ENCODE measurements at places on chromosomes 3 and 15. TPM values are rescaled to one million over a fixed set of nuclear protein-coding genes. Genes with fewer than 3 reads are reported as not detected.

DNA sequence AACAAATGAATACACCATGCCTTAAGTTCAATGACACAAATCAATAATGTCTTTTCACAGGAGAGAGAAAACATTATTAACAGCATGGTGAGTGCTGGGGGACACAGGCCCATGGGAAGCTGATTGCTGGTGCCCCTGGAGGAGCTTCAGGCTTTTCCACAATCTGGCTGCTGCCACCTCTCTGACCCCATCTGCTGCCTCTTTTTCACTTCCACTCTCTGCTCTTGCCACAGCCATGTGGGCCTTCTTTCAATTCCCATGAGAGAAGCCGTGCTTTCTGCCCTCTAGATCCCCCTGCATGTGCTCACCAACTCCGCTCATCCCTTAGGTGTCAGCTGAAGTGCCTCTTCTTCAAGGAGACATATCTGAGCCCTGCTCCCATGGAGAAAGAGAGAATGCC is 21.0 kb upstream of the CTXND1 start:
- DNase-seq = no peak
- no peak overlapping the region for H3K4me3 ChIP-seq
- H3K36me3 ChIP-seq = no peaks in the 10 kb centered on the region
- H3K4me1 ChIP-seq = no peaks in the 10 kb centered on the region
- H3K27ac ChIP-seq = no peak overlapping the region

GRCh38 chr15:25694823-25695312 is 168.3 kb downstream of the ATP10A start:
- H3K4me3 ChIP-seq = no peak overlapping the region
- no peaks in the 10 kb centered on the region for H3K36me3 ChIP-seq
- no peak overlapping the region for H3K27ac ChIP-seq
- peaks cover 2% of the 10 kb centered on the region for H3K27me3 ChIP-seq
- DNase-seq = no peak
- peaks cover 15% of the 10 kb centered on the region for H3K4me1 ChIP-seq

DNA sequence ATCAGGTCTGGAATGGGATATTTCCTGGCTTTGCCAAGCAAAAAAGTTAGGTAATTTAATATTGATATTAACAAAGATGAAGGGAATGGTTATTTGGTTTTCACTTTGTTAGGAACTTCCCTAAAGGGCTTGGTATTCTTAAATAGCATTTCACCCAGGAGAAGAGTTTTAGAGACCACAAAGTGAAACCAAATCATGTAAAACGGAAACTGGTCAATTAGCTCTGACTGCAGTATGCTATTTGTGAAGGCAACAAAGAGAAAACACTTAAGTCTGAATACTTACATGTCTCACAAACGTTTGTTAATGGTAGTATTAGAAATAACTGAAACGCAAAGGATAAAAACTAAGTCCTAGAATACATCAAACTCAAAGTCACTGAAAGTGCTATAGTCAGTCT is 32.4 kb upstream of the SETMAR start:
- peaks cover 33% of the 10 kb centered on the region for H3K27me3 ChIP-seq
- DNase-seq = no peak
- no peaks in the 10 kb centered on the region for H3K36me3 ChIP-seq
- H3K4me1 ChIP-seq = no peaks in the 10 kb centered on the region

DNA sequence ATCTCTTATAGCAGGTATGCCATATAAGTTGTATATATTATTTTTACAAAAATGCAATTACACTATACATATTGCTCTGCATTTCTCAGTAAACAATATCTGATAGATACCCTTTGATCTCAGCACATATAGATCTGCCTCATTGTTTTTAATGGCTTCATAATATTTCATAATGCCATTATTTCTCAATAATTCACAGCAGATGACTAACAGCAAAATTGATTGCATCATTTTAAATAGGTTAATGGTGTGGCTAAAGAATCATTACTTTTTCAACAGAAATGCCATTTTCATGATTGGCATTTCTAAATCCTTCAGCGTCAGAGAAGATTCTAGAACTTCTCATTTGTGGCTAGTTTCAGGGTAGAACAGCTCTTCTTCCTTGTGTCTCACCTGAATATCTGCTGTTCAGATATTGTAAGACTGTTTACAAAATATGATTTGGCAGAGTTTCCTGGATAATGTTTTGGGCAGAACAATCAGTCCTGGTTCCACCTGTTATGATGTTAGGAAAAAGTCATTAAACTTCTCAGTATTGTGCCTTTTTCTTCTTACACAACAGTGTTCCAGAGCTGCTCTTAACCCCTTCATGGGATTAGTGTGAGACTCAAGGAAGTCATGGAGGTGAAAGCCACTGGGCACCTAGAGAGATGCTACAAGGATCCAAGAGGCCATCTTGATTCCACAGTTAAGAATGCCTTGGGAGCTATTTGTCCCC is 397.6 kb upstream of the THBS1 start:
- DNase-seq = no peak
- no peak overlapping the region for H3K27ac ChIP-seq
- no peak overlapping the region for H3K4me3 ChIP-seq
- no peaks in the 10 kb centered on the region for H3K4me1 ChIP-seq
- no peaks in the 10 kb centered on the region for H3K27me3 ChIP-seq
- no peaks in the 10 kb centered on the region for H3K36me3 ChIP-seq

- no peak overlapping the region for H3K4me3 ChIP-seq
- H3K27me3 ChIP-seq = no peaks in the 10 kb centered on the region
- H3K27ac ChIP-seq = no peak overlapping the region
- H3K4me1 ChIP-seq = no peaks in the 10 kb centered on the region
- H3K36me3 ChIP-seq = no peaks in the 10 kb centered on the region
Measured at GRCh38 chr3:170054204-170054603, 16.4 kb downstream of the GPR160 start.

DNA sequence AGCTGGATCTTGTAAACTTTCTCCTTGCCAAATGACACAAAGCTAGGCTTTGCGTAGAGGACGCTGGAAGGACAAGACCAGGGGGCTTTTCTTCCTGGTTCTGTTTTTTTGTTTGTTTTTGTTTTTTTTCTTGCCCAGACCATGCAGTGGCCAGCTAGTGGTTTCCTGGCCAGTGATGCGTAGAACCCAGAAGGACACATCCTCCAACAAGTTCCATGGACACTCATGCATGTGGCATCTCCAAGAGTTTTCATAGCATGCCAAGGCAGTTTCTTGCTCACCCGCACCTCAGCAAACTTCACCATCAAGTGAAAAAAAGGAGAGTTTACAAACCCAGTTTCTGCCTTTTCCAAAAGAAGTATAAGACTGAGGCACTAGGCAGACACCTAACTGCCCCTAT is 46.1 kb upstream of the TMCO5A start:
- no peak for DNase-seq
- H3K4me3 ChIP-seq = no peak overlapping the region
- H3K36me3 ChIP-seq = no peaks in the 10 kb centered on the region
- H3K27me3 ChIP-seq = no peaks in the 10 kb centered on the region

- DNase-seq = no peak
- H3K4me3 ChIP-seq = no peak overlapping the region
- no peaks in the 10 kb centered on the region for H3K36me3 ChIP-seq
- no peak overlapping the region for H3K27ac ChIP-seq
- H3K4me1 ChIP-seq = no peaks in the 10 kb centered on the region
- no peaks in the 10 kb centered on the region for H3K27me3 ChIP-seq
Measured at GRCh38 chr3:135440746-135441145, 524.8 kb upstream of the PPP2R3A start.

DNA sequence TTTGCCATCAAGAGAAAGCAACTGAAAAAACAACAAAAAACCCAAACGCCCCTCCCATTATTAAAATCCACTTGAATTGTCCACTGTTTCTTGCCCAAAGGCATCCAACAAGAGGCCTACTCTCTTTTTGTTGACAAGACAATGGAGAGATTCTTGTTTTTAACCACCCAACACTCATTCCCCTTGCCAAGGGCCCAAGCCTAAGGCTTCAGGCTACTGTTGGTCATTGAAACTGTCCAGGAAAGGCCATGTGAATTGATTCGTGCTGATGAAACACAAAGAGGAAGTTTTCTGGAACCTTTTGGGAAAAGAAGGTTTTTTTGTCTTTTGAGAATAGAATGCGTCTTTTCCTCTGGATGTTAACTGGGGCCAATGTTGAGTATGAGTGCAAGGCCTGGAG is 157.4 kb upstream of the PFN2 start:
- H3K4me1 ChIP-seq = no peaks in the 10 kb centered on the region
- no peak overlapping the region for H3K4me3 ChIP-seq
- H3K36me3 ChIP-seq = no peaks in the 10 kb centered on the region
- no peaks in the 10 kb centered on the region for H3K27me3 ChIP-seq
- no peak for DNase-seq

- H3K27ac ChIP-seq = no peak overlapping the region
- H3K4me3 ChIP-seq = no peak overlapping the region
- DNase-seq = no peak
- peaks cover 6% of the 10 kb centered on the region for H3K4me1 ChIP-seq
- peaks cover 35% of the 10 kb centered on the region for H3K36me3 ChIP-seq
Measured at GRCh38 chr3:128619146-128619890, 31.3 kb downstream of the RPN1 start.

DNA sequence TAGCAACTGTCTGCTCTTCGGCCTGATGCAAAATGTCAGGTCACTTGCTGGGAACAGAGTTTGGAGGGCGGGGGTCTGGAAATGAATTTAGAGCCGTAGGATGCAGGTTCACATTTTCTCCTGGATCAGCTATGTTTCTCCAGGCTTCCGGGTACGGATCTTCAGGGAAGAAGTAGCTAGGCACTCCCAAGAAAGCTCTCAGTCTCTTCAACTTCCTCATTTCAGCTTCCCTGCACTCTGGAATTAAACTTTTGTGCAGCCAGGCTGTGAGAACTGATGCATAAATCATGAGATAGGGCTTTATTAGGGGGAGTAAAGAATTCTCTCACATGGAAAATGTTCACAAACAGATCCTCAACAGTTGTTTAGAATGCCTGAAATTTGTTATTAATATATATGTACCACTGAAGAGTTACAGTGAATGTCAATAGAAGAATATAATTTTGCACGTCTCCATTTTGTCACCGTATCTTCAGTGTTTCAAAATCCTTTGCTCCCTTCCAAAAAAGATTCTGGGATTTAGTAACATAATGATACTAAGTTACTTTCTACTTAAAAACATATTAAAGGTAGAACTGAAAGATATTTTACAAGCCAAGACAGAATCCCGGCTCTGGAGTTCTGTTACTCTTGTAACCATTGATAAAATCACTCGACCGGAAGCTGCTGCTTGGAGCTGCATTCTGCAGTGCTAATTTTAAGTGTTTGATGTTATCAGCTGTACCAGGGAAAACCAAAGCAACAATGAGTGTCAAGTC is 178.5 kb upstream of the P2RY1 start:
- H3K36me3 ChIP-seq = no peaks in the 10 kb centered on the region
- peak; percentile 32 for DNase-seq
- H3K27ac ChIP-seq = peak overlapping the region; percentile 63
- no peak overlapping the region for H3K4me3 ChIP-seq

GRCh38 chr3:14757153-14757700 is 61.5 kb upstream of the FGD5 start:
- H3K27ac ChIP-seq = no peak overlapping the region
- no peaks in the 10 kb centered on the region for H3K4me1 ChIP-seq
- no peaks in the 10 kb centered on the region for H3K36me3 ChIP-seq

DNA sequence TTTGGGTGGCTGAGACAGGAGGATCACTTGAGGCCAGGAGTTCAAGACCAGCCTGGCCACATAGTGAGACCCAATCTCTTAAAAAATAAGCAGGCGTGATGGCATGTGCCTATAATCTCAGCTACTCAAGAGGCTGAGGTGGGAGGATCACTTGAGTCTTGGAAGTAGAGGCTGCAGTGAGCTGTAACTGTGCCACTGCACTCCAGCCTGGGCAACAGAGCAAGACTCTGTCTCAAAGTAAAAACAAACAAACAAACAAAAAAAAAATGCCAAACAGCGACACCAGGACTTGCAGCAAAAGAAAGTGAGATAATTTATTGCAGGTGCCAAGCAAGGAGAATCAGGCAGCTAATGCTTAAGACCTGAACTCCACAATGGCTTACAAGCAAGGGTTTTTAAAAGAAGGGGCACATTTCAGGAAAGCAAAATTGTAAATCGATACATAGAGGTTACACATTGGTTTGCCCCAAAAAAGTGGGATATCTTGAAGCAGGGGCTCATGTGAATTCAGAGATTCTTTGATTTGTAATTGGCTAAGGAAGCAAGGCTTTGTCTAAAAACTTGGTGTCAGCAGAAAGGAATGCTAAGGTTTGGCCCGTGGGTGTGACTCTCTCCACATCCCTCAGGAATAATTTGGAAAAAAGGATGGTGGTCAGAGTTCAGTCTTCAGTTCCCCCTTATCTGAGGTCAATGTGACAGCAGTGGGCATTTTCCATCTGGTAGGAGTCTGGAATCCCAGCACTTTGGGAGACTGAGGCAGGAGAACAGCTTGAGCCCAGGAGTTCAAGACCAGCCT is 5.2 kb upstream of the MPI start:
- no peak overlapping the region for H3K27ac ChIP-seq
- no peaks in the 10 kb centered on the region for H3K27me3 ChIP-seq
- DNase-seq = peak; percentile 16
- H3K36me3 ChIP-seq = no peaks in the 10 kb centered on the region
- H3K4me1 ChIP-seq = peaks cover 9% of the 10 kb centered on the region

- H3K36me3 ChIP-seq = no peaks in the 10 kb centered on the region
- peak; percentile 70 for DNase-seq
- H3K27ac ChIP-seq = no peak overlapping the region
- no peak overlapping the region for H3K4me3 ChIP-seq
Measured at GRCh38 chr3:129936757-129937156, 37.8 kb upstream of the TRH start.

DNA sequence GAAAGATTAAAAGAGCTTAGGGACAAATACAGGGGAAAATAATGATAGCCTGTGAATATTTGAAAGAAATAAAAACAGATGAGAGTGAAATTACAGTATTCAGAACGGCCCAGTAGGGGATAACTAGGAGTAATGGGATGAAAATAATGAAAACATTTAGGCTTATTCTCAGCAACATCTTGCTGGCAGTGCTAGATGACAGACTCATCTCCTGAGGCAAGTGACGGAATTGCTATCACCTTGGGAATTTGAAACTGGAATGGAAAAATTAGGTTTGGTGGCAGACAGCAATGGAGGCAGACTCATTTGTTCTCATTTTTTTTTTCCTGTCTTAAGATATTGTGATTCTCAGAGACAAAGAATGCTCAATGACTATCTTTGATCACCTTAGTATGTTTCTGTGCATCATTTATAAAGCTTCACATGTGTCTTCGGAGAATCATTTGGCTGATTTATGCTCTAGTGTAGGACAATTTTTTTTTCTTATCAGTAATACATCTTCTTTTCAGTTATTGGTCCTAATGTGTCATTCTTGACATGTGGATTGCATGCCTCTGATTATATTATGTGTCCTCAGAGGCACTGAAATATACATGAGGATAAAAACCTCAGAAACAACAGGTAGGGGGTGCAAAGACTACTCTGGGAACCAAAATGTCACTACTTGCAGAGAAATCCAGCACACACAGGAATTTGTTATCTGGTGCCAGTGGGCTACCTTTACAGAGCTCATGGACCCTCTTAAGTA is 711.7 kb downstream of the EDEM1 start:
- H3K4me3 ChIP-seq = no peak overlapping the region
- no peaks in the 10 kb centered on the region for H3K36me3 ChIP-seq
- no peaks in the 10 kb centered on the region for H3K4me1 ChIP-seq
- no peak for DNase-seq
- H3K27me3 ChIP-seq = no peaks in the 10 kb centered on the region

Gene GRK7
- polyA plus RNA-seq = not detected

Gene TYRO3
- 26.3 TPM for polyA plus RNA-seq

Gene POPDC2
- 68.0 TPM for polyA plus RNA-seq

All from cardiac muscle cell (in vitro differentiated cells and primary cell).